ENCODE measurements at places on chromosomes 4 and X. TPM values are rescaled to one million over a fixed set of nuclear protein-coding genes. Genes with fewer than 3 reads are reported as not detected.

PCDH11X gene
- not detected for total RNA-seq

GRCh38 chr4:94934201-94934600, 176.4 kb downstream of the BMPR1B start:
- H3K27me3 ChIP-seq: no peaks in the 10 kb centered on the region
- no peaks in the 10 kb centered on the region for H3K36me3 ChIP-seq
- H3K4me1 ChIP-seq: no peaks in the 10 kb centered on the region
- DNase-seq: no peak
- no peak overlapping the region for H3K27ac ChIP-seq

PLP1 gene
- total RNA-seq: not detected

SMIM20 gene
- total RNA-seq: 47.6 TPM

GRCh38 chrX:68568136-68568535, 69.3 kb downstream of the YIPF6 start:
- H3K27me3 ChIP-seq: no peaks in the 10 kb centered on the region
- no peaks in the 10 kb centered on the region for H3K36me3 ChIP-seq
- no peak overlapping the region for H3K27ac ChIP-seq
- no peak overlapping the region for H3K4me3 ChIP-seq
- DNase-seq: no peak

HEPH gene
- 0.64 TPM for total RNA-seq

- DNase-seq: no peak
- no peaks in the 10 kb centered on the region for H3K27me3 ChIP-seq
- no peak overlapping the region for H3K27ac ChIP-seq
- H3K4me1 ChIP-seq: no peaks in the 10 kb centered on the region
- H3K36me3 ChIP-seq: no peaks in the 10 kb centered on the region
Measured at GRCh38 chrX:87900320-87900908, 382.8 kb downstream of the KLHL4 start.

DNA sequence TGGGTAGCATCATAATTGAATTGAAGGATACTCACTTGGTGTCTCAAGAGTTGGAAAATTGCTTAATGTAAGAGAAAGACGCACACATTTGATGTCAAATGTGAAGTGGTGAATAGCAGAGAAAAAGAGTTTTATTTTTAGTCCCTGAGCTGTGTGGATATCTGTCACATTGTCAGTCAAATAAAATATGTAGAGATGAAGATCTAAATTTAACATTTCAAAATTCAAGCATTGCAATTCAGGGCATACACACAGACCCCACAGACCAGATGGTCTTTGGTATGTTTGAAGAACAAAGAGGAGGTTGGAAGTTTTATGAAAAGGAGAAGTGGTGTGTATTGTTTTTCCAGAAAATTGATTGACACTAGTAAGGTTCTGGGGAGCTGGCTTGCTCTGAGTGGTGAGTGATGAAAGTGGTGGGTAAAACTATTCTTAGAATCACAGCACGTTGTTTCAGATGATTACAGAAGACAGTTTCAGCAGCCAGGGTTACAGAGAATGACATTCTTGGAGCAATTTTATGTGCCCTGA, 44.9 kb upstream of the BBS12 start:
- no peaks in the 10 kb centered on the region for H3K27me3 ChIP-seq
- no peak for DNase-seq
- H3K36me3 ChIP-seq: no peaks in the 10 kb centered on the region

DNA sequence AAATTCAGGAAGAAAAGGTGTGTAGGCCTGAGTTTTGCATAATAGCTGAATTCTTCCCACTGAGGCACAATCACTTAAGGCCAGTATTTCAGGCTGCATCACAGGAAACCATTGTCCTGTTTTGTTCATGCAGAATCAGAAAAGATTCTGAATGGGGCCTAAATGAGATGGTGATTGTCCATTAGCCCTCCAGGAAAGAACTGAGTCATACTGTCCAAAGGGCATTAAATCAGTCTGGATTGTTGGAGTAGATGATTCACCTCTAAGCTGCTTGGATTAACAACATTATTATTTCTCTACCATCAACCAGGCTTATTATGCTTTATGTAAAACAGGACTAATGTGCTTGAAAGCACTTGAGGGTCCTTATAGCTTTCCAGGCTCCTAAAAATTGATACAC, 36.2 kb downstream of the CT47B1 start:
- no peak overlapping the region for H3K27ac ChIP-seq
- H3K4me3 ChIP-seq: no peak overlapping the region
- no peaks in the 10 kb centered on the region for H3K27me3 ChIP-seq

NDST4 gene
- total RNA-seq: not detected

DNA sequence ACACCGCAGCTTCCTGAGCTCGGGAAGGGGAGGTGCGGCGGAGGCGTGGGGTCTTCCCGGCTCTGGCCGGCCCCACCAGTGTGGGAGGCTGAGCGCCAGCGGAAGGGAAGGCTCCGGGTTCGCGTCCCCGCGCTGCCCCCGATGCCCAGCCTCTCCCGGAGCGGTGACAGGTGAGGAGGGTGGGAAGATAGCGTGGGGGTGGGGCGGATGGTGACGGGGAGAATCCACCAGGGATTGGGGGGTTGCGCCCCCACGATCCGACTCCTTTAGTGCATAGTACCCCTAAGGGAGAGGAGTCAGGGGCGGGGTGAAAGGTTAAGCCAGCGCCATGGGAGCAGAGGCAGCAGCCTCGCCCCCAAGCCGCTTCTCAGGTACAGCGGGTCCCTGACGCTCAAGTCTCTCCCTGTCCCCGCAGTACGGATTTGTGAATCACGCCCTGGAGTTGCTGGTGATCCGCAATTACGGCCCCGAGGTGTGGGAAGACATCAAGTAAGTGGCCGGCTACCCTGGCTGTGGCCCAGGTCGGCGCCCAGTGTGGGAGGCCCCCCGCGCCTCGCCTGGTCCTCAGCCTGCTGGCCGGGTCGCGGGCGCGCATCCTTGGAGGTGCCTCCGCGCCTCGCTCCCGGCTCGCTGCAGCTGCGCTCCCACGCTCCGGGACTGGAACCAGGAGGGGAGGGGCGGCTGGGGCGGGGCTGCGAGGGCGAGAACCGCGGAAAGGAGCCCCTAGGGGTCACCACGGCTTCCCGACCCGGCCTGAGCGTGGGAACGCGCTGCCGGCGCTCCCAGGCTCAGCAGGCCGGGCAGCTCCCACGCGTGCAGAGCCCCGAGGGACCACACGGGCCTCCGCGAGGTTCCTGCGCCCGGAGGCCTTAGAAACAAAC, 791 bp downstream of the GUCY1B1 start:
- no peaks in the 10 kb centered on the region for H3K36me3 ChIP-seq
- peaks cover 8% of the 10 kb centered on the region for H3K27me3 ChIP-seq
- no peaks in the 10 kb centered on the region for H3K4me1 ChIP-seq

MAGEA11 gene
- total RNA-seq: not detected

- DNase-seq: no peak
- H3K36me3 ChIP-seq: no peaks in the 10 kb centered on the region
Measured at GRCh38 chr4:41890085-41890484, 45.1 kb upstream of the TMEM33 start.

SHISA3 gene
- 0.90 TPM for total RNA-seq

DNA sequence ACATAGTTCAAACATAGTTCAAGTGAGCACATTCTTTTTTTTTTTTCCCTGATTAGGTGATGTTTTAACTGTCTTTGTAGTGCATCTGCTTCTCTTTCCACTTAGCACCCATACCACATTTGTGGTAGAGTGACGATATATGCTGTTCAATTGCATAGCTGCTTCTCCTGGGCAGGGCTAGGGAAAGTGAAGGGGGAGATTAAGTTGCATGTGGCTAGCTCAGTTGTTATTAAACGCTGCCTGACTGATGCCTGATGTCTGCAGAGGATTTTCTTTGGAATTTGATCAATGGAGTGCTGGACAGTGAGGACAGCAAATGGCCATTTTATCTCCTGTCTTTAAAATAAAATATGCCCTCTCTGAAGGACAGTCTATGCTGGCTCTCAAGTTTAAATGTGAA, 63.7 kb downstream of the ANK2 start:
- DNase-seq: no peak
- H3K27me3 ChIP-seq: no peaks in the 10 kb centered on the region
- no peaks in the 10 kb centered on the region for H3K4me1 ChIP-seq
- no peak overlapping the region for H3K4me3 ChIP-seq
- no peaks in the 10 kb centered on the region for H3K36me3 ChIP-seq

NOX1 gene
- not detected for total RNA-seq

DNA sequence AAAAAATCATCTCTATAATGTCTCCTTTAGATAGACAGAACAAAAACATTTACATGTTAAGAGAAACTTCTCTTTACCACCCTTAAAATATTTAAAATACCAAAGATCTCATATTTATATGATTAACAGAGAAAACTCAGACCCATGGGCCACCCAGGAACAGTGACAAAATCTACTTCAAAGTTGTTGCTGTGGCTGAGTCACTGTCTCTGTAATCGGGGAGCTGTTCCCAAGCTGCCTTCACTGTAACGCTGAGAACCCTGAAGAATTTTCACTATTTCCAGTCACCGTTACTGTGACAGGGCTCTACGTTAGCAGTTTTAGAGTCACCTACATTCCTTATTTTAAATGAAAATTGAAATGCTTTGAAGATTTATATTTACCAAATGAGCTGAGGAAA, 9.0 kb upstream of the DAPP1 start:
- H3K36me3 ChIP-seq: no peaks in the 10 kb centered on the region
- no peak for DNase-seq
- H3K4me3 ChIP-seq: no peak overlapping the region
- peak overlapping the region; percentile 69 for H3K27ac ChIP-seq

DNA sequence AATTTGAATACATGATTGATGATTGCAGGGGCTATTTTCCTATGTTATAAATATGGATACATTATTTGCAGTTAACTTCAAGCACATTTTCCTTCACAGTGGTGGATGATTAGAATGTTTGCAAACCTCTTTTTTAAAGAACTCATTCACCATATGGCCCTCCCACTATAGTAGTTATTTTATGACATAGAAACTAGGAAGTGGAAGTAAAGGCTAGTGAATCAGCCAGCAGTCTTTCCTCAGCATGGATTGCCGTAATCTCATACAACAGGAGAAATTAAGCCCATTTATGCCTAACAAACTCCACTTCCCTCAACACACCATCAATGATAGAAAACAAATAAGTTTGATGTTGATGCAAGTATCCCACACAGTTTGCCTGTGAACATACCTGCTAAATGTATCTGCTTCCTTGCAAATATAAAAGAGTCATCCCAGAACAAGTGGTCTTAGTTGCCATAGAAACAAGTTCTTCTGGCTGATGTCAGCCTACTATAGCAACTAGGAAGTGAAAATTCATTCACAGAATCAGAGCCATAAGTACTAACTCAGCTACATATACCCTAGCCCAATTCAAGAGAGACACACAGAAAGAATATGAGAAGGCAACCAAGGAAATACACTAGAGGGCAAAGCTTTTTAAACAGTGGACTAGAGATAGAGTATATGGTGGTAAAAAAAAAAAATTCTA, 100.9 kb upstream of the RADX start:
- H3K27me3 ChIP-seq: no peaks in the 10 kb centered on the region
- DNase-seq: no peak
- no peak overlapping the region for H3K4me3 ChIP-seq
- no peaks in the 10 kb centered on the region for H3K36me3 ChIP-seq

GRCh38 chr4:73247100-73247499, 11.5 kb downstream of the ANKRD17 start:
- H3K27ac ChIP-seq: no peak overlapping the region
- no peaks in the 10 kb centered on the region for H3K36me3 ChIP-seq
- H3K27me3 ChIP-seq: no peaks in the 10 kb centered on the region

WAS gene
- total RNA-seq: 0.92 TPM

- peaks cover 19% of the 10 kb centered on the region for H3K4me1 ChIP-seq
- no peaks in the 10 kb centered on the region for H3K36me3 ChIP-seq
- H3K27me3 ChIP-seq: no peaks in the 10 kb centered on the region
- peak; percentile 70 for DNase-seq
Measured at GRCh38 chr4:76950052-76950955, 752 bp downstream of the SEPTIN11 start.

G6PD gene
- 6.7 TPM for total RNA-seq

- no peaks in the 10 kb centered on the region for H3K27me3 ChIP-seq
- DNase-seq: no peak
- H3K4me1 ChIP-seq: no peaks in the 10 kb centered on the region
- H3K4me3 ChIP-seq: peak overlapping the region; percentile 64
Measured at GRCh38 chrX:115894087-115894486, 276.5 kb upstream of the AGTR2 start.

DNA sequence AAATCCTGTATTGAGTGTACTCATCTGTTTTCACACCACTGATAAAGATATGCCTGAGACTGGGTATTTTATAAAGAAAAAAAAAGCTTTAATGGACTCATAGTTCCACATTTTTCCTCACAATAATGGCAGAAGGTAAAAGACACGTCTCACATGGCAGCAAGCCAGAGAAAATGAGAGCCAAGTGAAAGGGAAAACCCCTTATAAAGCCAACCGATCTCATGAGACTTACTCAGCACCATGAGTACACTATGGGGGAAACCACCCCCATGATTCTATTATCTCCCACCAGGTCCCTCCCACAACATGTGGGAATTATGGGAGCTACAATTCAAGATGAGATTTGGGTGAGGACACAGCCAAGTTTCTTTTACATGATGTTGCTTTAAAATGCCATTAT, 171.9 kb downstream of the GALNTL6 start:
- H3K27me3 ChIP-seq: no peaks in the 10 kb centered on the region
- H3K27ac ChIP-seq: no peak overlapping the region
- H3K4me1 ChIP-seq: no peaks in the 10 kb centered on the region

GRCh38 chr4:76240236-76240635, 11.3 kb upstream of the FAM47E start:
- H3K27ac ChIP-seq: no peak overlapping the region
- peaks cover 17% of the 10 kb centered on the region for H3K4me1 ChIP-seq
- no peaks in the 10 kb centered on the region for H3K36me3 ChIP-seq
- no peak overlapping the region for H3K4me3 ChIP-seq

DNA sequence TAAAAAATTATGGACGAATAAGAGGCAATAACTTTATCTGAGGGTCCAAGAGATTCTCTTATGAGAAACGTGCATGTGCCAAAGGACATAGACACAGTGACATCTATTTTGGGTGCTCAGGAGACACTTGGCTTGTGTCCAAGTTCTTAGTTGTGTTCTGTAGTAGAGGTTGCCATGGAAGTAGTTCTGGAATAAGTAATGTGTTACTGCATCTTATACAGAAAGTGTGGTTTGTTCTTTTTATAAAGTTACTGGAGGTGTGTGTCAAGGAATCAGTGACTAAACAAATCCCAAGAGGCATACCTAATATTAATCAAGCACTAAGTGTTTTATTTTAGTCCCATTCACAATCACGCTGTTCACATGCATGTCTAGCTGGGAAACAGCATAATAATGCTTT, 305.7 kb downstream of the ARHGAP24 start:
- no peak overlapping the region for H3K27ac ChIP-seq
- H3K4me1 ChIP-seq: peaks cover 8% of the 10 kb centered on the region
- no peaks in the 10 kb centered on the region for H3K36me3 ChIP-seq
- H3K4me3 ChIP-seq: no peak overlapping the region
- DNase-seq: no peak

GRCh38 chr4:88136249-88136648, 22.2 kb downstream of the ABCG2 start:
- no peak overlapping the region for H3K4me3 ChIP-seq
- DNase-seq: no peak
- no peak overlapping the region for H3K27ac ChIP-seq
- no peaks in the 10 kb centered on the region for H3K4me1 ChIP-seq
- no peaks in the 10 kb centered on the region for H3K27me3 ChIP-seq
